ENCODE measurements at places on chromosomes 4 and X. TPM values are rescaled to one million over a fixed set of nuclear protein-coding genes. Genes with fewer than 3 reads are reported as not detected.

Gene PCYT1B
- 3.1 TPM for total RNA-seq

Gene NOP14
- 22.2 TPM for total RNA-seq

Gene GRID2
- total RNA-seq: not detected

DNA sequence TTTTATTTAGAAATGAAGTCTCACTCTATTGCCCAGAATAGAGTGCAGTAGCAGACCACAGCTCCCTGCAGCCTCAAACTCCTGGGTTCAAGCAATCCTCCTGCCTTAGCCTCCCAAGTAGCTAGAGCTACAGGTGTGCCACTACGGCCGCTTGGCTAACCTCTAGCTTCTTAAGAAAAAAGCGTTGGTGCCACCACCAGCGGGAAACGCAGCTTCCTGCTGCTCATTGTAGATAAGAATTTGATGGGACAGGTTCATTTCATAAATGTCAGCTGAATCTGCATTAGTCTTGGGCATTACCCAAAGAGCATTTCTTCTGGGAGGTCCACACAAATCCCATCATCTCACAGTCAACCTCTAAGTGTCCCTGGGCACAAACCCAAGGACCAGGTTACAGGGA, 33.2 kb upstream of the NAP1L5 start:
- no peak overlapping the region for H3K4me3 ChIP-seq
- H3K27me3 ChIP-seq: no peaks in the 10 kb centered on the region

DNA sequence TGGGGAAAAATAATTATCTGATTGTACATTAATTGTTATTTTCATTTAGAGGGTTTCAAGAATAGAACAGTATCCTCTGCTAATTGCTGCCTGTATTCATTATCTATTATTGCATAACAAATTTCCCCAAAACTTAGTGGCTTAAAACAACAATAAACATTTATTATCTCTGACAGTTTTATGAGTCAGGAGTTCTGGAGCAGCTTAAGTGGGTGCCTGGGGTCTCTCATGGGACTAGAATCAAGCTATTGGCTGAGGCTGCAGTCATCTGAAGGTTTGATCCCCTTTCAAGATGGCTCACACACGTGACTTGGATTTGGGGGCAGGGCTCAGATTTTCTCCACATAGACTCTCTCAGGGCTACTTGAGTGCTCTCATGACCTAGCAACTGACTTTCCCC, 98.1 kb upstream of the JADE1 start:
- peaks cover 4% of the 10 kb centered on the region for H3K4me1 ChIP-seq
- no peak overlapping the region for H3K4me3 ChIP-seq
- H3K36me3 ChIP-seq: no peaks in the 10 kb centered on the region
- H3K27ac ChIP-seq: no peak overlapping the region
- H3K27me3 ChIP-seq: no peaks in the 10 kb centered on the region
- DNase-seq: no peak

GRCh38 chr4:14916554-14917297, 85.6 kb upstream of the CPEB2 start:
- H3K27ac ChIP-seq: peak overlapping the region; percentile 57
- no peaks in the 10 kb centered on the region for H3K27me3 ChIP-seq
- H3K4me1 ChIP-seq: peaks cover 10% of the 10 kb centered on the region
- H3K4me3 ChIP-seq: no peak overlapping the region

DNA sequence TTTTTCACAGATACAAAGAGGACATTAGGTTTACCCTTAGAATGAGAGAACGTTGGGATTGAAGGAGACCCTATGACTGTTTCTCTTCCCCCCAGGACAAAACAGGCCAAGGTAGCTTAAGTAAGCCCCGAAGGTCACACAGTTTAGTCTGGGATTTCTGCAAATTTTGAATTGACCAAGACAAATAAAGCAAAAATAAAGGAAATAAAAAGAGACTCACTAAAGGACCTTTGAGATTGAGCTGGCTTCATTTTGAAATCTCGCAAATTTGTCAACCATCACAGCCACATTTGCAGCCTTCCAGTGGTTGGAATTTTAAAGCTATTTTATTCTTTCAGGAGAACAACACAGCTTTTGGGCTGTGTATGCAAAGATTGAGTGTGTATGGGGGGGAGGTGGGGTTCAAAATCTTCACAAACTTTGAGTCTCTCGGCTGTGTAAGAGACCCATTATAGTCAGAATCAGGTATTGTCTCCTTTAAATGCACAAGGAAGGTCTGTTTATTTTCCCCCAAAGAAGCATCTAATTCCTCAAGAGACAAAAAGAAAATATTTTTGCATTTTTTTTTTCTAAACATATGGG, 4.2 kb downstream of the TMSB4X start:
- H3K27ac ChIP-seq: peak overlapping the region; percentile 94
- H3K4me3 ChIP-seq: no peak overlapping the region
- H3K36me3 ChIP-seq: peaks cover 23% of the 10 kb centered on the region
- peaks cover 29% of the 10 kb centered on the region for H3K4me1 ChIP-seq

GRCh38 chr4:24973404-24973746, 57.4 kb downstream of the LGI2 start:
- no peak overlapping the region for H3K27ac ChIP-seq
- H3K36me3 ChIP-seq: no peaks in the 10 kb centered on the region
- H3K27me3 ChIP-seq: peaks cover 21% of the 10 kb centered on the region
- H3K4me3 ChIP-seq: no peak overlapping the region
- no peak for DNase-seq

DNA sequence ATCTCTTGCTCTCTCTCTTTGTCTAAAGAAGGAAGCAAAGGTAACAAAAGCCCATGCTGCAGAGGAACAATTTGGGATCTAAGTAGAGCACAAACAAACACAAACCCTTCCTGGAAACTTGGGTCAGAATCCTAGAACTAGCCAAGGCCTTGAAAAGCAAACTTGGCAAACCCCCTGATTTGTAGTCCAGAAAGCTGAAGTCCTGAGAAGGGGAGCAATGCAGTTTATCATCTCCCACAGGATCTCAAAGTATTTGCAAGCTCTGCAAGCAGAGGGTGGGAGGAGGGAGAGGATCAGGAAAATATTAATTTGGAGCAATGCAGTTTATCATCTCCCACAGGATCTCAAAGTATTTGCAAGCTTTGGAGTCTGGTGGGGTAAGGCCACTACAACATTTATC, 379.5 kb upstream of the FGF13 start:
- no peaks in the 10 kb centered on the region for H3K4me1 ChIP-seq
- no peak for DNase-seq
- no peak overlapping the region for H3K4me3 ChIP-seq
- H3K36me3 ChIP-seq: no peaks in the 10 kb centered on the region
- no peaks in the 10 kb centered on the region for H3K27me3 ChIP-seq
- no peak overlapping the region for H3K27ac ChIP-seq
